ENCODE measurements at places on chromosomes 5 and 9.

- no peak for DNase-seq
These were observed 339.2 kb downstream of the PIK3R1 start for GRCh38 chr5:68554571-68555279.

DNA sequence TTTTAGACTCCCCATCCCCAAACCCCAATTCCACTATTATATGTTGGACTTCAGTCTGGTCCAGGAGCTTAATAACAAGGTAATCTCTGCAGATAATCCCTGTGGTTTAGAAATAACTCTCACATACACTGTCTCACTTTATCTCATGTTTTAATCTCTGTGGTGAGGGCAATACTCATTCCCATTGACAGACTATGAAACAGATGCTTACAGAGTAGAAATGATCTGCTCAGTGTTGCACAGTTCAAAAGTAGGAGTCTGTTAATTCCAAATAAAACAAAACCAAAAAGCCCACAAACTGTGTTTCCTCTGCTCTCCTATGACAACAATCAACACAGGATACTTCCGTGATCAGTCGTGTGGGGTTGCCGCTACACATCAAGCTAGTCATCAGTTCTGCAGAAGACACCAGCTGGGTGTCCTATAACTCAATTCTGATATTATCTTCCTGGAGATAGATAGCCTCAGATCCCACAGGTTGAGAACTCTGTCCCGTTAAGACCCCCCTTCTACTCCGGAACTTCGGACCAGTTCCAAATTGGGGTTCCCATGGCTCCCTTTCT, 26.3 kb upstream of the FANCC start:
- DNase-seq: no peak

DNA sequence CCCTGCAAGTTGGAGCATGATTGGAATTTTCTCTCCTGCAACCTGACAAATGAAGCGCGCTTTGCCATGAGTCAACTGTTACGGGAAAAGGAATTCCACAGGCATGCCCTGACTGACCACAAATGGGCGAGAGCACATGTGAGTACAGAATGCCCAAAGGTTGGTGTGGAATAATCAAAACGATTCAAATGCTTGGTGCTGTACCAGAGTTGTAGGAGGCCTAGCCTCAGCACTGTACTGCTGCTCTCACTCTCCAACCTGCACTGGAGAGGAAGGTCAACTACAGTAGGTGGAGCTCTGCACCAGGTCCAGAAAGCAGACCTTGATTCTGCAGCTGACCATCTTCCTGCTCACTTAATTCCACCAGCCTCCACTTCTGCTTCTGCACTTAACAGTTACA, 406.9 kb upstream of the ACTBL2 start:
- DNase-seq: no peak

DNA sequence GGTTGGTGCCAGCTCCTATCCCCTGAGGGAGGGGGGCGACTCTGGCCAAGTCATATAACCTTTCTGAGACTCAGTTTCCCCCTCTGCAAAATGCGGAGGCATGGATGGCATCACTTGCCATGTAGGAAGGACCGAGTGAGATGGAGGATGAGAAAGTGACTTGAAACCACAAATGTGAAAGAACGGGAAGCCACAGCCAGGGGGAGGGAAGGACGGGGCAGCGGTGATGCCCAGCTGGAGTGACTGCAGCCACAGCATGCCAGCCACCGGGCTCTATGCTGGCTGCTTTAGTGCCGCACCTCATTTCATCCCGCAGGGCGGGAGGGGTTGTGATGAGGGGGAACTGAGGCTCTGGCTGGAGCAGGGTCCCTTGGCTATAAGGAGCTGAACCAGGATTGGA, 74.5 kb downstream of the HMCN2 start:
- no peak for DNase-seq

GRCh38 chr9:109826559-109826958, 46.6 kb downstream of the PALM2AKAP2 start:
- DNase-seq: no peak

DNA sequence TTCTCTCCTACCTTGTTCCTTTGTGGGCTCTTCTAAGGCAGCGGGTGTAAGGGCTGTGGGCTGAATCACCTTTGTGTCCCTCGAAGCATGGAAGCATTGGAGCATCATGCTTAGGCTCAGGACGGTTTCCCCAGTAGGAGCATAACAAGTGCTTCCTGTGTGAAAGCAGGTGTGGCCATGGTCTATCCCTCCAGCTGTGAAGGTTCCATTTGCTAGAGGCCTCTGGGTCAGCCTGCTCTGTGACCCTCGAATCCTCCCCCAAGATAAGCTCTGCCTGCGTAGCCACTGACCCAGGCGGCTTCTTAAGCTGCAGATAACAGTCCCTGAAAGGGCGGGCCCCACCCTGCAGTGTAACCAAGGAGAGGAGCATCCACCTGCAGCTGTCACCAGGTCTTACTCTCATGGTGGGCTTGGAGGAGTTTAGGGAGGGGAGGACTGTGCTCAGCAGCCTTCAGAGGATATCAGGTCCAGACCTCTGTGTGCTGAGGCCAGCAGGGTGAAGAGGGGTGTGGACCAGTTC, 8.4 kb upstream of the NDST1 start:
- DNase-seq: no peak

Data from GM18507 (cell line).